ENCODE measurements at places on chromosomes 6 and 20.

DNA sequence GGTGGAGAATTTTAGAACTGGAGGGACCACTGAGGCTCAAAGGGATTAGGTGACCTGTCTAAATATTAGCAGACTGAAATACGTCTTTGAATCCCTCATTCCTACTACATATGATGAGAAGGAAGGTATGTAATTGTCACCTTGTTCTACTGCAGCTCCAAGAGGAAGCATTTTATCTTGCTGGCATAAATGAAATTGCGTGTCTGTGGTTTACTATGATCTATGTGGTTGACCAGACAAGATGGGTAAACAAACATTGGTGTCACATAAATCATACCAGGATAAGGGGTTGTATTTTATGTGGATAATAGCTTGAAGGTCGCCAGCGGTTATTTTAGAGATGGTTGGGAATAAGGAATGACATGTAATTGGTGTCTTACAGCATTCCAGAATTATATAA lies 78.2 kb downstream of the LAMA4 start:
- DNase-seq: no peak

GRCh38 chr20:53716395-53716794 lies 122.8 kb upstream of the ZNF217 start:
- no peak for DNase-seq

DNA sequence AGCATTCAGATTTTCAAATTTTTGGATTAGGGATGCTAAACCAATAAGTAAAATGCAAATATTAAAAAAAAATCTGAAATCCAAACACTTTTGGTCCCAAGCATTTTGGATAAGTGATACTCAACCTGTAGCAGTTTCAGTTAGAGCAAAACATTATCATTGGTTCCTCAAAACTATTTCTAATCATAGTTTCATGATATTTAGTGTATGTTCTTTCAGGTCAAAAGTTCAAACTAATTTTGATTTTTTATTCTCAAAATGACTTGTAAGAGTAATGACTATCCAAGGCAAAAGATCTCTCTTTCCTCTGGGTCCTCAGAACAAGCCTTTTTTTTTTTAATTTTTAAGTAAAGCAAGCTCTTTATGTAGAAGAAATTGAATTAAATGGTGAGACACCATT lies 64.0 kb upstream of the TFB1M start:
- DNase-seq: no peak

DNA sequence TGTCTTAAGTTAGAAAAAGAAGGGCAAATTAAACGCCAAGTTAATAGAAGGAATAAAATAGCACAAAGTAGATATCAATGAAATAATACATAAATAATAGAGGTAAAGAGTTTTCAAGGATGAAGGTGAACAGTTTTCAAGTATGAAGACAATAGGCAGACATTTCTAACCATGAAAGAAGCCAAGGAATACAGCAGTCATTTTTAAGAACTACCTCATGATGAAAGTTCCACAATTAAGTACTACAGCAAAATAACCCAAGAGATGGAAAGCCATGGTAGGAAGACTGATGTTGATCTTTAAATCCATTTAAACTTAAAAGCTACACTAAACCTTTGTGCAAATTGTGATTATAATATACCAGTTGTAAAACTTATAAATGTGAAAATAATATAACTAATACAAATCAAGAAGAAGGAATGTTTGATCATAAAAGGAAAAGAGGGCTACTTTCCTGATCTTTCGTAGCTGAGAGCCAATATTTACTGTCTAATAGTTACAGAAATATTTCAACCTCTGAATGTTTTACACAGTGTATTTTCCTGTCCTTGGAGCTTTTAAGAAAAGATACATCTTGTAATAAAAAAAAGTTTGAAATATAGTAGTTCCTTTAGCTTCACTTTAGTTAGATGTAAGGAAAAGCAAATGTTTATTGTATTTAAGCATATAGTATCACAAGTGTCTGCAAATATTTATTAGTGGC lies 143.1 kb downstream of the STXBP5 start:
- no peak for DNase-seq

GRCh38 chr6:154277629-154278017 lies 79.0 kb downstream of the IPCEF1 start:
- no peak for DNase-seq

DNA sequence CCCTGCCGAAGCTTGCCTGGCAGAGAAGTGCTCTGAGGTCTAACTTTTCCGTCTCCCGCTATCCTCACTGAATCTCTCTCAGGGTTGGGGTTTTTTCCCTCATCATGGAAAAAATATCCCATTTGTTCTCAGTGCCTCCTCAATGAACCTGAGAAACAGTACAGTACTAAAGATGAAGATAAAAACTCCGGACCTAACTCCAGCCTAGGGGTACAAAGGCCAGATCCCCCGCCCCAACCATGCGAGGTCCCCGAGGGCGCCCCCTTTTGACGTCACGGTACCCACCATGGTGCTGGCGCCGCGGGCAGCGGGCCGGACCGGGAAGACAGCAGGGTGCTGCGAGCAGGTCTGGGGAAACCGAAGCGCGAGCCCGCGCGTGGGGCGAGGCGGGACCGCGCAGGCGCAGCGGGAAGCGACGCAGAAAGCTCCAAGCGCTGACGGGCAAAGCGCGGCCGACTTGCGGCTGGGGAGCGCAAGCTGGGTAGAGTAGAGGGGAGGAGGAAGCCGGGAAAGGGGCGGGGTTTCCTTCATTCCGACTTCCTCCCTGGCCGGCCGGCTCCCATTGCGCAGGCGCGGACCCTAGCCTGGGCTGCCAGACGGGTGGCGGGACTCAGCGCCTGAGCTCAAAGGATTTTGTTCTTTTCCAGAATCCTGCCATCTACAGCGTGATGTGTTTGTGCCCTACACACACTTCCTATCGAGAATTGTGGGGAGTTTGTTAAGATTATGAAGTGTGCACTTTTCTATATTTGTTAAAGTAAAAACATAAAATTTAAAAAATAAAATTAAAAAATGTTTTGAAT lies at the start of gene LSM2:
LSM2 (minus strand) TSS at position 497 of the 803 bp plus-strand sequence; CDS start at position 288, 209 bp downstream.
- peak; percentile 95 for DNase-seq

DNA sequence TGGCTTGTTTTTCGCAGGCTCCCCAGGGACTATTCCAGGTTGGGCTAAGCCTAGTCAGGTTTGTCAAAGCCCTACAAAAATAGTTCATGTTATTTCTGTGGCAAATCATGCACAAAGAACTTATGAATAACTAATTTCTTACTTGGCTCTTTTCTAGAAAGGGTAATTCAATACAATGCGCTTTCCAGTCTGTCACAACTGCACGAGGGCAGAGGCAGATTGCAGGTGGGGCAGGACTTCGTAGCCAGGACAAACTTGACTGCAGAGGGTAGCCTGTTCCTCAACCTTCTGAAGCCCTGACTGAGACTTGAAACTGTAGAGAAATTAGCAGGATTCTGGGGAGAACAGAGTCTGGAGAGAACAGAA lies 253.5 kb downstream of the QKI start:
- no peak for DNase-seq

GRCh38 chr20:61565791-61566190 lies 313.7 kb downstream of the CDH4 start:
- DNase-seq: no peak

GRCh38 chr6:36838896-36839748 lies at the start of gene CPNE5:
CPNE5 (minus strand) TSS chr6:36839444; CDS start chr6:36839377, 67 bp downstream.
- no peak for DNase-seq

- DNase-seq: no peak
Observed at GRCh38 chr20:50012282-50013263, 29.8 kb downstream of the SNAI1 start.

GRCh38 chr6:3250231-3250675 lies 8.5 kb upstream of the PSMG4 start:
- no peak for DNase-seq

DNA sequence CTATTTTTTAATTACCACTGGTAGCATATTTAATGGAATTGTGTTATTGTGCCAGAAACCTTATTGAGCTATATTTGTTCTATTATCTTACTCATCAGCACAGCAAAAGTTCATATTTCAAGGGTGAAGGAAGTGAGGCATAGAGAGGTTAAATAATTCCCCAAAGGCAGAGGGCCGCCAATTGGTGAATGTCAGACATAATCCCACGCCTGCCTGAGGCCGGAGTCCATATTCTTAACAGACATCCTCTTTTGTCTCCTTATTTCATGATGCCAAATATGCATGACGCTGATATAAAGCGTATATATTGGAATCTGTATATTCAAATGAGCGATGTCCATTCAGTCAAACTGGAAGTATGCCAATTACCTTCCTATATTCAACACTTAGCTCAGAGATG lies 505.0 kb upstream of the SLC35B3 start:
- DNase-seq: no peak

DNA sequence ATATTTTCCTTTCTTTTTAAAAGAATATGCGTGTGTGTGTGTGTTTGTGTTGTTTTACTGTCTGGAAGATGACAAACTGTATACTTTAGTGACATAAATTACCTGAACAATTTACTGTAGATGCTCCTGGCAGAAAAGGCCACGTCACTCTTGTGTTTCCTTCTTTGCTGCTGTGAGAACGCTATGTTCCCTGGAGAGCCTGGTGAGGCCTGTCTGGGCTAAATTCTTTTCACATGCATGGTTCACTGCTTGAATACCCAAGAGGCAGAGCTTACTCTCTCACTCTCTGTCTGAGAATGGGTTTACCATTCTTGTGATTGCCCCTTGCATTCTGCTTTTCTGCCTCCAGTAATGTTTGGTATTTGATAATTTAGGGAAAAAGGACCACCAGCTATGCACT lies 64.3 kb downstream of the EDN1 start:
- DNase-seq: no peak

DNA sequence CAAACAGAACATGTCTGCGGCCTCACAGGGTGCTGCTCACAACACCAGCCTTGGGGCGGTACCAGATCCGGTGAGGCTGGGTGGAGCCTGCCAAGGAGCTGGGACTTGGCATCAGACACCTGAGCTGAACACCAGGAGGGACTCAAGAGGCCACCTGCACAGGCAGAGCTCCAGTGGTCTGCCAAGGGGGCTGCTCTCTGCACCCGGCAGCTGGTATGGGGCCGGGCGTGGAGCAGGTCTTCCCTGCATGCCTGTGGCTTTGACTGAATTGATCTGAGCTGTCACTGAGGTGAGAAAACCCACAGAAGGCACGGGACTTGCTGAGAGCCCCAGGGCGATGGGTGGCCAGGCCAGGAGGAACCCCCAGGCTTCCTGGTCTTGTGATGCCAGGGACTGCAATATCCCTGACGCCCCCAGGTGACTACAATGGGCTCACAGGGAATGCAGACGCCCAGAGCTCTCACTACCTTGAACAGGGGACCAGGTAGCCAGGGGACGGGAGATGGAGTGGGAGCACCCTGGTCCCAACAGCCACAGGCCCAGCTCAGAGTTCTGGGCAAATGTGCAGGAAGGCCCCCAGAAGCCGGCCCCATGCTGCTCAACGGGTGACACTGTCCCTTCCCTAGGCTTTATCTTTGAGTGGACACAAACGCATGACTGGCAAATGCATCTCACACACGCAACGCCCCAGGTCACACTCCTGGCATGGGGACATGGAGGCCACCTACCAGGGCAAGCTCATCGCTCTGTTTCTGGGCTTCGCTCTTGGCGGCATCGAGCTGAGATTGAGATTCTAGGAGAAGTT lies 48.2 kb downstream of the DSTN start:
- no peak for DNase-seq

GRCh38 chr6:2184700-2185455 lies 60.5 kb downstream of the GMDS start:
- DNase-seq: no peak

DNA sequence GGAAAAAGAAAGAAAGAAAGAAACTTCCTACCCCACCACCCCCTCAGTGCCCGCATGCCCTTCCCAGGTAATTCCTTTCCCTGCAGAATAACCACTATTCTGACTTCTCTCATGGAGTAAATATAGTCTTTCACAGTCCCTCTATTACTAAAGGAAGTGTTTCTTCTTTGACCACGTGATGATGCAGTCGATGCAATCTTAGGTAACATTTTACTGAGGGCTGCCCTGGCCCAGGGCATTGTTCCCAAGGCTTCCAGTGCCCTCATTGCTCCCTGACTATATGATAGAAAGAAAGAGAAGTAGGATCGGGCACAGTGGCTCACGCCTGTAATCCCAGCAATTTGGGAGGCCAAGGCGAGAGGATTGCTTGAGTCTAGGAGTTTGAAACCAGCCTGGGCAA lies 29.1 kb downstream of the ARHGAP40 start:
- DNase-seq: no peak

GRCh38 chr20:62892348-62893304 lies 31.0 kb upstream of the TCFL5 start:
- no peak for DNase-seq

DNA sequence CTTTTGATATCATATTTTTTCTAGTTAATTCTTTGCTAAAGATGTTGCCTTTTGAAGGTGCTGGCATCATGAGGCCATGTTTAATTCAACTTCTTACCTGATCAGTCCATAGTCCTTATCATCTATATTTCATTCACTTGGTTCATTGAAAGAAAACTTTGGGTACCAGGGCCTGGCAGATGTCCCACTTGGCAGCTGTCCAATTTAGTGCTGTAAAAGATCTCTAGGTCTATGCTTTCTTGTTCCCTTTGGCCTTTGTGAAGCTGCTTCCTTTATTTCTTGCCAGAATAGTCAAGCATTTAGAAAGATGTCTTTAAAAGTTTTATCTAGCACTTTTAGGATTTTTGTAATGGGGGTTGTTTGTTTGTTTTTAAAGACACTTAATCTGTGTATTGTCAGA lies 61.7 kb upstream of the EYA4 start:
- DNase-seq: no peak

DNA sequence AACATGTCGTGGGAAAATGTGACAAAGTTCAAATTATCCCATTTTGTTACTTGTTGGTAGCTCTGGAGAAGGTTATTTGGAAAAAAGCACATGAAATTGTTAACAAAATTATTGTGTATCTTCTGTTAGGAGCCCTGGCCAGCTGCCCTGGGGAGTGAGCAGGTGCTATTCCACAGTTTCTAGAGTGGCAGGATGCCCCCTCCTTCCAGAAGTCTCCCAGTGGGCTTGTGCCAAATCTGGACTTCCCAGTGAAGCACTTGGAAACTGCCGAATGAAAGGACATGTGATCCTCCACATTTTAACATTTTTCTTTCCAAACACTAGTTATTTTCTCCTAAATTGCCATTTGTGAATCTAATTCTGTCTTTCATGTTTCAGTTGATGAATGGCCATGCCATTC lies 66.9 kb upstream of the CLDN20 start:
- no peak for DNase-seq

- no peak for DNase-seq
Observed at GRCh38 chr6:88655586-88655985, 307.8 kb downstream of the RNGTT start.

DNA sequence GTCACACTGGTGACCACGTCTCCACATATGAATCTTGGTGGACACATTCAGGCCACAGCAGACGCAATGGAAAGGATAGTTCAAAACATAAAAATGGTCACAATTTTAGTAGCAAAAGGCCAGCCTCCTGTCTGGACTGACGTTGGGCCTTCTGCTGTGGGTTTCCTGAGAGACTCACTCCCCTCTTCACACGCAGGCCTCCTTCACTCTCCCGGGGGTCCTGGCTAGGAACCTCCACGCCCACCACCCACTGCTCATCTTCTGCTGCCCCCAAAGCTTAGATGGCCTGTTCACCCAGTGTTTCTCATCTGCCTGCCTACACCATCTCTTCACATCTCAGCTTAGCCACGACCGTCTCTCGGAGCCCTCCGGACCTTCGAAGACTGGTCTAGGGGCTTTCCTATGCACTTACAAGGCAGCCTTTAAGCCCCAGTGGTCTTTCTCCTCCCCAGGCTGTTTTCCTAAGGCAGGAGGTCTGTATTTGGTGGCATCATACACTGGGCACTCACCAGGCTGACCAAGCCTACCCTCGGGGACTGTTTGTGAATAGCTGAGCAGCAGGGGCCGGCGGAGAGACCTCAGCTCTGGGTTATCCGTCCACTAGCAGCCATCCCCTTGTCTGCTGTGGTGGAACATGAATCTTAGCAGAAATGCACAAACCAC lies 46.6 kb upstream of the AFDN start:
- DNase-seq: no peak

- DNase-seq: peak; percentile 35
Observed at GRCh38 chr20:34824806-34825529, 483 bp downstream of the NCOA6 start.
